Muscle of back (tissue), 13 donors: ENCODE measurements at places on chromosomes 6 and 20.

DNA sequence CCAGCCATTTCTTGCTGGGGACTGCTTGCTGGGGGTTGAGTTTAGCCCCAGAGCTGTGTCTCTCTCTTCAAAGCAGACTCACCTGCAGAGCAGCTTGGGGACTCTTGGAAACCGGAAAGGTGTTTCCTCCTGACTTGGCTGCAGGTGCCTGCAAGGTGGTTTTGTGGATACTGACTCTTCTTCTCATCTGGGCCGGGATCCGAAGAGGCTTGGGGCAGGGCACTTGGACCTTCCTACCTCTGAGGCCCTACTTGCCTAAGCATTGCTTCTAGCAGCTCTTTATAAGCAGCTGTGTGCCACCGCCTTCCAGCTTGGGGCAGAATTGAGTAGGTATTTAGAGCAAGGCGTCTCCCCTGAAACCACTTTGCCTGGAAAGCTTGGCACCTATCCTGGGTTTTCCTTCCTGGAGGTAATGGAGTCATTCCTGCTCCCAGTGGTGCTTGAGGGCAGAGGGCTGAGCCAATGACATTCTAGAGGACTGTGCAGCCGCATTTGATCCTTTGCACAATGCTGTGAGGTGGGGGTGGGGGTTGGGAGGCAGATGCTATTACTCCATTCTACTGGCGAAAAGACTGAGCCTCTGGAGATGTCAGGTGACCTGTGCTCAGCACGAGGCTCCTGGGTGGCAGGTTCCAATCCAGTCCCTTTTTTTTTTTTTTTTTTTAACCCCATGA is 3.4 kb upstream of the CTSZ start:
- no peak for DNase-seq

DNA sequence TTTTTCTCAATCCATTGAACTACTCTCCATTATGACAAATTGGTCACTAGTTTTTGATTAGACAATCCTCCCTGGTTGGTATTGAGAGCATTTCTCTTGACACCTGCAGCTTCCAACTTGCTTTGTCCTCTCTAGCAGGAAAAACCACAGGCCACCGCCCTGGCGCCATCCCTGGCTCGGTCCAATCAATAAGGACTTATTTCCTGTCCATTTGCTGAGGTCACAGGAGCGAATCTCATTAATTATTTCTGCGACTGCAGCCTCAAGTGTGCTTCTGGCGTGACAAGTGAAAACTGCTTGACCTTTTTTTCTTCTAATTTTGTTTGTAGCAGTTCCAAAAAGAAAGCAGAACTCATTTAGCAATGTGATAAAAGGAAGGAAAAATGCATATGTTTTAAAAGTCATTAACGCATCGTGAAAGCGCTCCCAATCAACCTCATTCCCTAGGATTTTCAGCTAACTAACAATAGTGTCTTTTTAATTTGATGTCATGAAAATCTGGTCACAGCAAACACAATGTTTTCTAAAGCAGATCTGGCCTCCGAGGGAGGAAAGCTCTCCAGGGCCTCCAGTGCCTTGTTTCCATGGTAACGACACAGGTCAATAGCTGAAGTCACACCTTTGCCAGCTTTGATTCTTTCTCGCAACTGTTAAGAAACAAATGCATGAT is 39.0 kb upstream of the BEND3 start:
- DNase-seq, result peak; percentile 13

- no peak for DNase-seq
Observed at GRCh38 chr6:155267411-155267810, 3.6 kb downstream of the CLDN20 start.

DNA sequence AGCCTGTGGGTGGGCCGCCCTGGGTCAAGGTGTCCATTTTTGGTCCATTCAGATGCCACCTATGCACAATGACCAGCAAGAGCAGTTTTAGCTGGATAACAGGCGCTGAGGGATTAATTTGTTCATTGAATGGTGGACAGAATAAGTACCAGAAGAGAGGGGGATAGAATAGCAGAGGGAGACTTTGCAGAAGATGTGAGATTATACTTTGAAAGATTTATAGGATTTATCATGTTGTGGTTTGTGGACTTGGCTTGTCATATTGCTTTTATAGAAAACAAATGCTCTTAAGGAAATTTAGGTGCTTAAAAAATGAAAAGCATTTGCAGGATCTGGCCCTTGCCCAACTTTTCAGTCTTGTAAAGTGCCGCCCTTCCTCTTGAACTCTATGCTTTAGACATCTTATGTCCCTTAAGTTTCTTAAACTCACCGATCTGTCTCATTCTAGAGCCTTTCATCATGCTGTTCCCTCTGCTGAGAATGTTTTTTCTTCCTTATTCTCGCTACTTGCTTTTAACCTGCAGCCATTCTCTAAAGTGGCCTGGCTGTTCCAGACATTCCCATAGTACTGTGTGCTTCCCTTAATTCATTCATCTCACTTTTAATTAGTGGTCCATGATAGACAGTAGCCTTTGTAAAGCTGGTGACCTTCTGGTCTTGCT is 42.5 kb downstream of the CD109 start:
- no peak for DNase-seq

DNA sequence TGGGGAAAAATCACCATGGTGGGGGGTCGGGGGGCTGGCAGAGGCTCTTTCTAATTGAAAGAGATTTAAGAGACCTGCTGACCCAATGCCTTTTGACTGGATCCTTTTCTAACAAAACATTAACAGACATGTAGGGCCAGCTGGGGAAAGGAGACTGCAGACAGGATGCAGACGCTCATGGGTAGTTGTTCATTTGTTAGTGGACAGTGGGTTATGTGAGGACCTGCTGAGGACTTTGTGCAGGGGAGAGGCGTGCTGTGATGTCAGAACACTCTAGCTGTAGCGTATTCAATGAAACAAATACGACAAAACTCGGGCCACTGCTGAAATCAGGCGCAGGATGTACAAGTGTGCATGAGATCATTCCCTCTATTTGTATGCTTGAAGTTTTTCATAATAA is 1.2 kb downstream of the IP6K3 start:
- no peak for DNase-seq

GRCh38 chr20:9348747-9349146 is 165.6 kb upstream of the LAMP5 start:
- DNase-seq, result no peak
